ENCODE measurements at places on chromosomes 1 and 21.

DNA sequence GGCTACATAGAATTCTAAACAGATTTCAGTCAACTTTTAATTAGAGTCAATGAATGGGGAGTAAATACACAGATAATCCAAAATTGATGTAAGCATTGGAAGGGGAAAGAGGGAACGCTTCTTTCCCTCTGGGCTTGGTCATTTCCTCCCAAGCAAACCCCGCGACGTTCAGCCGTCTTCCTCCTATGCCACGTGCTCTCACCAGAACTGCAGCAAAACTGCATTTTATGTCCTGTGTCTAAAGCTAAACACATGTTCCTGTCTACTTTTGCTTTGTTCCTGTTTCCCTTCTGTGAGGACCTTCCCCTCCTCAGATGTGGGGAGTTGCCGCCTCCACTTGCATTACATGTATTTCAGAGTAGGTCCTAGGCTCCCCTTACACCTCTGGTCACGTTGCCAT, 27.2 kb downstream of the UTP25 start:
- DNase-seq = no peak

- DNase-seq = no peak
Observed at GRCh38 chr1:37148663-37149062, 114.3 kb upstream of the GRIK3 start.

DNA sequence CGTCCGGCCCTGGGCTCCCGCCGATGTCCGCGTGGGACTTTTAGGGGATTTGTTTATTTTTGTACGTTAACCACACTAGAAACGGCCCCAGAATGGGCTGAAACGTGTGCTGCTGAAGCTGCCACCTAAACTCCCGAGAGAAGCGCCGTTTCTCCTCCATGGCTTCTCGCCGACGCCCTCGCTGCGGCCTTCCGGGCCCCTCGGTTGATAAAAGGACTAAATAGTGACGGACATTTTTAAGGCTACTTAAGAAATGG, 678 bp upstream of the PTTG1IP start:
- DNase-seq = no peak

DNA sequence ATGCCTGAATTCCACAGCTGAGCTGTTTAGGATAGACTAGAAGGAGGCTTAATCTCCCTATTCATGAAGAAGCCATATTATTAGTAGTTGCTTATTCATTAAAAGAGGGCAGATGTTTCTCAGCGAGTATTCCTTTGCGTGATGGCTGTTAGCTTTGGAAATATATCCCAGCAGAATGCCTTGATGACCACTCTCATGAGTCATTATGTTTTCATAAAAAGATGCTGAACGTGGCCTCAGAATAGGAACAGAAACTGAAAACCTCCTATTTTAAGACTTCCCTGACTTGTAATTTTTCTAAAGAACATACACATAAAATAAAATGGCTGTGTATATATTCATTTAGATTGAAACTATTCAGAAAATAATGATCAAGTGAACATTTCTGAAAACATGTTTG, 9.6 kb upstream of the PLA2G4A start:
- DNase-seq = no peak

GRCh38 chr1:213070406-213070805, 19.4 kb downstream of the RPS6KC1 start:
- DNase-seq = no peak

DNA sequence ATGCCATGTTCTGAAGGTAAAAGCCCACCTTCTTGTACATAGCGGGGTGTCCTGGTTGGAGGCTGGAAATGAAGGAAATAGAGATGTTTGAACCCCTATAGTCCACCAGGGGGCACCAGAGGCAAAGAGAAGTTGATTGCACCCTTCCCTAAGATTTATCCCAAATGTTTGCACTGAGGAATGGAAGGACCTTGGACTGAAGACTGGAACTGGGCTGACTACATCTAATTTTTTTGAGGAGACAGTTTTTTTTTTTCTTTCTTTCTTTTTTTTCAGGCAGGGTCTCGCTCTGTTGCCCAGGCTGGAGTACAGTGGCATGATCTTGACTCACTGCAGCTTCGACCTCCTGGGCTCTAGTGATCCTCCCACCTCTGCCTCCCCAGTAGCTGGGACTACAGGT, 55.3 kb upstream of the EIF4G3 start:
- no peak for DNase-seq

DNA sequence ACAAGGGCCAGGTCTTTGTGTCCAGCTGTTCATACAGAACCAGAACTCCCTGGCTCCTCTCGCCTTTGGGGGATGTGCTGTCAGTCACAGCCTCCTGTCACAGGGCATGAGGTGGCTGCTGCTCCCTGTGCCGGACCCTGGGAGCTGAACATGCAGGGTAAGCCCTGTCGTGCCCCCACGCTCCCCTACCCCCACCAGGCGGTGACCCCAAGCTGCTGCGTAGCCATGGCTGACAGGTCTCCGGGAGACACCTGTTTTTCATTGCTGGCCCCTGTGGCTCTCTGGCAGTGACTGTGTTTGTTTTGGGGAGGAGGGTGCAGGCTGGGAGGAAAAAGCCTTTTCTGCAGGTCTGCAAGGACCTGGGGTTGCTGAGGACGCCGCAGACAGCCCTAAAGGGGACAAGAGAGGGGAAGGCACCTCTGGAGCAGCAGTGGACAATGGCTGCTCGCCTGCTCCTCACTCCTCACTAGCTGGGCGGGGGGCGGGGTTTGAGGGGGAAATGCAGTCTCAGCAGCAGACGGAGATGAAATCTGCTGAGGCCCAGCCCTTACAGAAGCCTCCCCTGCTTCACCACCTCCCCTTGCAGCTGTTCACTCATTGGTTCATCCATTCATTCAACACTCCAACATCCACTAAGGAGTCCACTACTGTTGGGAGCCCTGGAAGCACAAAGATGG, 81.4 kb downstream of the TRABD2B start:
- no peak for DNase-seq
